ENCODE measurements at places on chromosomes 7 and 10. TPM values are rescaled to one million over a fixed set of nuclear protein-coding genes. Genes with fewer than 3 reads are reported as not detected.

DNA sequence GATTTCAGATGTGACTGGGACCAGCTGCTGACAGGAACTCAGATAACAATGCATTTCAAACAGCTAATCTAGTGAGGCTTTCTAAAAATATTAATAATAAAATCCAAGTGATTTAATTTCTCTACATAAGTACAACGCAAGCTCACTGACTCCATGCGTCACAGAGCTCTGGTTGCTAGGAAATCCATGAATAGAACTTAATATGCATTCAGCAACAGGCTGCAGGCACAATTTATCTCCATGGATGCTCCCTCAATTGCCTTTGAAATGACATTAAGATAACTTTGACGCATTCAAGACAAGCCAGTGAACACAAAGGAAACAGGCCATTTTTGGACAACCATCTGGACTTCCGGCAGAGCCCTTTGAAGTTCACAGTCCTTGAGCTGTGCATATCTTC lies 118.7 kb upstream of the COL1A2 start:
- no peak overlapping the region for H3K27ac ChIP-seq
- H3K27me3 ChIP-seq = no peaks in the 10 kb centered on the region
- DNase-seq = no peak
- no peaks in the 10 kb centered on the region for H3K36me3 ChIP-seq
- no peak overlapping the region for H3K4me3 ChIP-seq

GRCh38 chr10:306007-306674 lies 170.9 kb downstream of the ZMYND11 start:
- DNase-seq = no peak
- peaks cover 37% of the 10 kb centered on the region for H3K4me1 ChIP-seq
- H3K36me3 ChIP-seq = no peaks in the 10 kb centered on the region
- H3K27me3 ChIP-seq = no peaks in the 10 kb centered on the region
- H3K4me3 ChIP-seq = no peak overlapping the region

GRCh38 chr10:43078986-43079273 lies 2.1 kb downstream of the RET start:
- no peak overlapping the region for H3K4me3 ChIP-seq
- no peaks in the 10 kb centered on the region for H3K36me3 ChIP-seq
- no peaks in the 10 kb centered on the region for H3K27me3 ChIP-seq
- no peaks in the 10 kb centered on the region for H3K4me1 ChIP-seq
- DNase-seq = peak; percentile 66

DNA sequence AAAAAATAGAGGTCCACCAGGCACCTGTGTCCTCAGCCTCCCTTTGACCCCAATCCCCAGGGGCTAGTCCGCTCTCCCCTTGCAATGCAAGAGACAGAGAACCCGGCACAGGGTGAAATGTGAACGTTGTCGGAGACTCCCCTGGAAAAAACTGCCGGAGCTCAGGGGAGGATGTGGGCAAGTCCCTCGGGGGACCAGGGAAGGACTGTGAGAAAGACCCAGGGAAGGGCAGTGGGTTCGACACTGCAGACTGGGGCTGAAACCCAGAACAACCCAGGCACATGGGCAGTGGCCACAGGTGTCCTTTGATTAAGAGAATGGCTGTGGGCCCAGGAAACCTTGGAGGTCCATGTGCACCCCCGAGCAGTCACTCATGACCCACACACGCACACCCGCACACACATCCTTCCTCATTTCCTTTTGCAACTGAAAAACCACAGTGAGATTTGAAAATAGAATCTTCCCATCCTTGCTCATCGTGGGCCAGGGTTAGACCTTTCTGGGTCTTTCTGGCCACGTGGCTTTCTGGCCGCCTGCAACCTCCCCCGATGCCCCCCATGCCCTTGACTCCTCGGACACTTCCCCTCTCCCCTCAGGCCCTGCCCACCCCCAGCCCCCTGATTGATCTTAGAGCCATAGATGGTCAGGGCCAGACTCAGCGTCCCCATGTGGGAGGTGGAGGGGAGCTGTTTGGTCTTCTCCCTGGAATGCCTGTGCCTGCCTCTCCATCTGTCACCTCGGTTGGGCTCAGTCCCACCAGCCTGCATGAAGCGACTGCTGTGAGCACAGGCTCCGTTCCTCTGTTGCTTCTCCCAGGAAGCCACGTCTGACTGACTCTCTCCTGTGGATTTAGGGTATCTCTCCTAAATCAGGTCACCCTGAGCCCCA lies 7.9 kb downstream of the LAT2 start:
- H3K4me3 ChIP-seq = no peak overlapping the region
- H3K4me1 ChIP-seq = peaks cover 11% of the 10 kb centered on the region
- H3K36me3 ChIP-seq = no peaks in the 10 kb centered on the region
- DNase-seq = no peak

DNA sequence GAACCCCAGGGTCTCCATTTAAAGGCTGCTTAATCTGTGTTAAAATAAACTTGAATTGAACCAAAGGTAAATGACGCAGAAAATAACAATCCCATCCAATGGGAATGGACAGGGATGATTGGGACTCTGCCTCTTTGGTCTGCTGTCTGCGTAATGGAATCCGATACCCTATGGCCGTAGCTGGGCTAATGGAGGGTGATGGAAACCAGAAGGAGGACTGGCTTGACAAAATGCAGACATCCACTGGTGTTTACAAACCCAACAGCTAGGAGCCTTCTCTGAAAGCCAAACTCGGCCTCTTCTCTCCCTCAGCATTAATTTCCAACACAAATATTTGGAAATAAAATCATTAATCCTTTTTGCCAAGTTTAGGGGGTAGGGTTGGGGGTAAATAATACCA lies 162.2 kb upstream of the CHST15 start:
- DNase-seq = no peak
- no peak overlapping the region for H3K4me3 ChIP-seq
- H3K27ac ChIP-seq = no peak overlapping the region

DNA sequence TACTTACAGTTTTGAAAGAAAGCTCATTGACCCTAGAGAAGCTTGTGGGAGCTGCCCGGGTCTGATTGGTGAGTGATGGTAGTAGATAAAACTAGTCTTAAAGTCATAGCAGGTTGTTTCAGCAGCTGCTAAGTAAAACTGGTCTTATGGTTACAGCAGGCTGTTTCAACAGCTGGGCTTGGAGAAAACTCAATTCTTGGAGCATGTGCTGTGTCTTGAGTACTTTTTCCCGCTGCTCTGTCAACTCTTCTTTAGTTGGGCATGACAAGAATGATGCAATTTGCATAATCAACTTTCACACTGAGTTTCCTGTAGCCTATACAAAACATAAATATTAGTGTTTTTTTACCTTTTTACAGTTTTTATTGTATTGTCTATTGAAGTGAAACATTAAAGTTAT lies 707.9 kb downstream of the AUTS2 start:
- H3K27ac ChIP-seq = no peak overlapping the region
- no peak for DNase-seq
- H3K4me3 ChIP-seq = no peak overlapping the region

DNA sequence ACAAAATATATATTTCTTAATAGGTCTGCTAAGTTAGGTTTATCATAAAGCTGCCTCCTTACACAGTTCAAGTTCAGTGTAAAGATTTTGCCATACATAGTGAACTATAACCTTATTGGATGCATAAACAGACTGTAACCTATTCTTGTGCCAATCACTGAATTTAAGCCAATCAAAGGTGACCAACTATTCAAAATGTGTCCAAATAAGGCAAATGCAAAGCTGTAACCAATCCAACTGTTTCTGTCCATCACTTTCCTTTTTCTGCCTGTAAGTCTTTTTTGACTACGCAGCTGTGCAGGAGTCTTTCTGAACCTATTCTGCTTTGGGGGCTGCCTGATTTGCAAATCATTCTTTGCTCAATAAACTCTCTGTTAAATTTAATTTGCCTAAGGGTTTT lies 11.6 kb upstream of the DNMBP start:
- no peaks in the 10 kb centered on the region for H3K36me3 ChIP-seq
- no peak overlapping the region for H3K27ac ChIP-seq
- no peaks in the 10 kb centered on the region for H3K27me3 ChIP-seq
- H3K4me3 ChIP-seq = no peak overlapping the region
- H3K4me1 ChIP-seq = no peaks in the 10 kb centered on the region
- no peak for DNase-seq

DNA sequence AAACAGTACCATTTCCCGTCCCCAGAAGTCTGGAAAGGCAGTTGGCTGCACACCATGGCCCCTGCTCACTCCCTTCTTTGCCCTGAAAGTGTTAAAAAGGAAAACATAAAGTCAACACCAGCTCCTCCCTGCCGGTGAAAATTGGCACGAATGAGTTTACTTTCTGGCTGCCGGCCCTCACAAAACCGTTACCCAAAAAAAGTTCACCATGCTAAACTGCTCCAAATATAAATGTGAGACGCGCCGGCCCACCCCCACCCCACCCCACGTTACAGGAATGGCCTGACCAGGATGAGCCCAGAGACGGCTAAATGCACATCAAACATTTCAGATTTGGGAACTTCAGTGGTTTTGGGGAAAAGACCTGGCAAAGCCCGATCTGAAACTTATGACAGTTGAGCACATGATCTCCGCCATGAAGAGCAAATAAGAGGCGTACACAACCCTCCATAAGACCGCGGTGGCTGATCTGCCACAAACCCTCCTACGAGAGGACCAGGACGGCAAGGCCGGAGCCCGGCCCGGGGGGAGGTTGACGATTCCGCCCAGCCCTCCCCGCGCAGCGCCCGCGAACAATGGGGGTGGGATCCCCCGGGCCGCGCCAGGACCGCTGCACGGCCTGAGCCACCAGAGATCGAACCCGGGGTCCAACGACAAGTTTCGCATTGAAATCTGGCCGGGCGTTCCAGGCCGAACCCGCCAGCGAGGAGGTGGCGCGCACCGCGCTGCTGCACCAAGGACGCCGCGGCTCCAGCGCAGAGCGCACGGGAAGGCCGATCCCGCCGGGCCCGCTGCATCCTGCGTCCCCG lies 952 bp downstream of the DIP2C start:
- peak overlapping the region; percentile 65 for H3K4me3 ChIP-seq
- H3K27ac ChIP-seq = peak overlapping the region; percentile 90
- no peaks in the 10 kb centered on the region for H3K36me3 ChIP-seq
- H3K4me1 ChIP-seq = no peaks in the 10 kb centered on the region

DNA sequence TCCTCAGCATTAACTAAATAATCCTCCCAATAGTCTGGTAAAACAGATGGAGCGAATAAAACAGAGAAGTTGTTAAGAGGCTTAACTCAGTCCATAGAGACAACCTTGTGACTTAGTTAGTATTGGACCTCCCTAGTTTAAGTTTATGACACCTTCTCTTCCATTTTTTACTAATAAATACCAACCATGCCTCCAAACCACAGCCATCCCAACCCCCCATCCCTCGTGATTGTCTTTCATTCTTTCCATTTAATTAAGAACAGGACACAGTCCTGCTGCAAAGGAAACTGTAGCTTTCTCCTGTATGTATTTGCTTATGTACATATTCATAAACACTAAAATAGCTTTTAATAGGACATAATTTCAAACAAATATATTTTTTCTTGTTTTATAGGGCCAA lies 238.2 kb downstream of the SEMA3D start:
- no peaks in the 10 kb centered on the region for H3K36me3 ChIP-seq
- no peak overlapping the region for H3K4me3 ChIP-seq
- no peak overlapping the region for H3K27ac ChIP-seq
- no peak for DNase-seq
- no peaks in the 10 kb centered on the region for H3K4me1 ChIP-seq
- no peaks in the 10 kb centered on the region for H3K27me3 ChIP-seq

- H3K27ac ChIP-seq = no peak overlapping the region
- H3K27me3 ChIP-seq = no peaks in the 10 kb centered on the region
- no peaks in the 10 kb centered on the region for H3K4me1 ChIP-seq
- H3K36me3 ChIP-seq = no peaks in the 10 kb centered on the region
- no peak overlapping the region for H3K4me3 ChIP-seq
These were observed 517.4 kb upstream of the ZMIZ1 start for GRCh38 chr10:78551184-78552005.

GRCh38 chr7:108014747-108015682 lies 12.1 kb upstream of the LAMB1 start:
- H3K27me3 ChIP-seq = no peaks in the 10 kb centered on the region
- H3K36me3 ChIP-seq = no peaks in the 10 kb centered on the region
- no peak overlapping the region for H3K4me3 ChIP-seq
- H3K27ac ChIP-seq = no peak overlapping the region
- H3K4me1 ChIP-seq = no peaks in the 10 kb centered on the region

- H3K4me3 ChIP-seq = peak overlapping the region; percentile 93
- no peak for DNase-seq
- no peaks in the 10 kb centered on the region for H3K4me1 ChIP-seq
- peak overlapping the region; percentile 98 for H3K27ac ChIP-seq
- H3K36me3 ChIP-seq = no peaks in the 10 kb centered on the region
These were observed 1.7 kb downstream of the ARHGAP12 start for GRCh38 chr10:31926765-31927564.

GRCh38 chr10:124975977-124976514 lies 34.1 kb downstream of the ZRANB1 start:
- H3K36me3 ChIP-seq = no peaks in the 10 kb centered on the region
- H3K27ac ChIP-seq = no peak overlapping the region
- no peak for DNase-seq

GRCh38 chr10:104032144-104032775 lies 53.4 kb downstream of the COL17A1 start:
- no peak for DNase-seq
- no peaks in the 10 kb centered on the region for H3K36me3 ChIP-seq
- H3K4me3 ChIP-seq = no peak overlapping the region
- H3K4me1 ChIP-seq = no peaks in the 10 kb centered on the region
- H3K27me3 ChIP-seq = peaks cover under 1% of the 10 kb centered on the region
- no peak overlapping the region for H3K27ac ChIP-seq

- H3K36me3 ChIP-seq = no peaks in the 10 kb centered on the region
- H3K27me3 ChIP-seq = no peaks in the 10 kb centered on the region
- H3K4me3 ChIP-seq = peak overlapping the region; percentile 33
- no peaks in the 10 kb centered on the region for H3K4me1 ChIP-seq
These were observed 489.4 kb upstream of the SORCS1 start for GRCh38 chr10:107653832-107654287.

GRCh38 chr10:84184517-84184916 lies 9.8 kb upstream of the CDHR1 start:
- DNase-seq = no peak
- H3K4me3 ChIP-seq = no peak overlapping the region
- no peaks in the 10 kb centered on the region for H3K27me3 ChIP-seq
- no peaks in the 10 kb centered on the region for H3K4me1 ChIP-seq
- no peaks in the 10 kb centered on the region for H3K36me3 ChIP-seq

DNA sequence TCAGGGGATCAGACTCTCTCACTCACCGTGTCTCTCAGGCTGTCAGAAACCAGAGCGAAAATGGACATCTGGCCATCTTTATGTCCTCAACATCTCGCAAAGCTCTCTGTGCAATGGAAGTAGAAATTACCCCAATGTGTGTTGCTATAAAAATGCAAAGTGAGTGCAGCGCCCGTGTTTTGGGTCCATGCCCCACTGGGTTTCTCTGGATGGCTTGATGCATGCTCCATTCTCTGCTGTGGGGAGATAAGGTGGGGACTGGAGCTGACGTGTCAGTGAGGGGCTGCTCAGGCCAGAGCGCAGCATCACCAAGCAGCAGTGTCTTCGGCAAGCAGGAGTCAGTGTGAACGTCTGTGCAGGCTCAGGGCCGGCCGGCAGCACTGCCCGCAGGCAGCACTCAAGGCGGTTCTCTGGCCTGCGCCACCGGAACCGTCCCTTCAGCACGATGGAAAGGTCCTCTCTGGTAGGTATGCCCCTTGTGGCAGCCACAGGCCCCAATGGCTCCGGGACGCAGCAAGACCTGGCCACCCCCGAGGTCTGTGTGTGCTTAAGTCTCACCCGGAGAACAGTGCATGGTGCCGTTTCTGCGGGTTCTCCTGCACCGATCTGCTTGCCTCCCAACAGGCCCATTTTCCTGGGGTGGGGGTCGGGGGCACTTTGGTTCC lies 30.2 kb downstream of the WDR86 start:
- H3K4me1 ChIP-seq = peaks cover 8% of the 10 kb centered on the region
- H3K27ac ChIP-seq = no peak overlapping the region
- no peak for DNase-seq

- H3K4me3 ChIP-seq = no peak overlapping the region
- H3K27me3 ChIP-seq = peaks cover 34% of the 10 kb centered on the region
- DNase-seq = no peak
- no peaks in the 10 kb centered on the region for H3K36me3 ChIP-seq
These were observed 90.5 kb upstream of the PAX2 start for GRCh38 chr10:100654782-100655325.

Gene FOXI2
- not detected for total RNA-seq

Gene XPNPEP1
- 37.1 TPM for total RNA-seq

Gene OR13A1
- total RNA-seq = not detected

Gene ITPRID1
- not detected for total RNA-seq

Data from right lobe of liver (tissue), 6 donors.